ENCODE measurements at places on chromosomes 1 and 21. TPM values are rescaled to one million over a fixed set of nuclear protein-coding genes. Genes with fewer than 3 reads are reported as not detected.

DNA sequence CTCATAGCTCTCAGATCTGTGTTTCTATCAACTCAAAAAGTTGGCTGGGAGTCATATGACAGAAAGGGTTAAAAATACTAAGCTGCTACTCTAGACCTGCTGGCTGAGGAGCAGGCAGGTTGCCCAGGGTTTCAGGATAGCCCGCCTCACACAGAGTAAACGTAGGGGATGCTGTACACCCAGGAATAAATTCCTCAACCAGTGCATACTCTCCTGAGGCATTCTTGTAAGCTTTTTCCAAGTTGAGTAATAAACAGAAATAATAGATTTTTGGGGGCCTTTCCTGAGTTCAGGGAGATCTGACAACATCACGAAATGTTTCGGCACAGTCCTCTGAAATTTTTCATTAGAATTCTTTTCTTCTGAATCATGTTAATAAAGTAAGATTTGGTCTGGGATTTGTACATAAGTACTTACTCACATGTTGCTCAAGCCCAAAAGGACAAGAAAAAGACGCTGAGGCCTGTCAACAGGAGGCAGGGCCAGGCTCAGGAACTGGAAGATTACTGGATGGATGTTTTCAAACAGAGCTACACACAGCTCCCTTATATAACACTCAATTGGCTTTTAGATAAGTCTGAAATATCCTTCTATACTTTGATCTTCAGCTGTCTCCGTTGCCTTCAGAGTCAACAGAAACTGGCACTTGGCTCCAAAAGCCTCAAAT, 41.0 kb downstream of the TGFBR3 start:
- H3K36me3 ChIP-seq = no peaks in the 10 kb centered on the region
- H3K4me3 ChIP-seq = no peak overlapping the region
- H3K4me1 ChIP-seq = peaks cover 36% of the 10 kb centered on the region
- H3K27me3 ChIP-seq = no peaks in the 10 kb centered on the region

GRCh38 chr1:94411237-94411636, 7.0 kb upstream of the ABCD3 start:
- no peaks in the 10 kb centered on the region for H3K36me3 ChIP-seq
- H3K27ac ChIP-seq = no peak overlapping the region
- H3K27me3 ChIP-seq = no peaks in the 10 kb centered on the region
- DNase-seq = no peak
- no peak overlapping the region for H3K4me3 ChIP-seq

The IVL gene
- 0.06 TPM for polyA plus RNA-seq

DNA sequence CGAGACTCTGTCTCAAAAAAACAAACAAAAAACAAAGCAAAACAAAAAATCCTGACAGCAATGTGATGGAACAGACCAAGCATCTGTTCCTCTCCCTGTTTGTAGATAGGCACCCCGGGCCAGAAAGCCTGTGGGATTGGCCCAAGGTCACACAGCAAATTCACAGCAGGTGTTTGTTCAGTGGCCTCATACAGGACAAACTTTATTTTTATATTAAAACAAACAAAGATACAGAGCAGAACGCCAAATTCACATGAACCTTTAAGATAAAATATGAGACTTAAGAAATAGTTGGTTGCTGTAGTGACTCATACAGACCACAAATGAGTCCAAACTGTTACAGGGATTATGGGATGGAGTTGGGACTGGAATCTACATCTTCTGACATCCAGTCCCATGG, 2.3 kb upstream of the CELA2A start:
- H3K4me1 ChIP-seq = no peaks in the 10 kb centered on the region
- H3K4me3 ChIP-seq = no peak overlapping the region
- no peak for DNase-seq
- H3K36me3 ChIP-seq = no peaks in the 10 kb centered on the region
- no peaks in the 10 kb centered on the region for H3K27me3 ChIP-seq

DNA sequence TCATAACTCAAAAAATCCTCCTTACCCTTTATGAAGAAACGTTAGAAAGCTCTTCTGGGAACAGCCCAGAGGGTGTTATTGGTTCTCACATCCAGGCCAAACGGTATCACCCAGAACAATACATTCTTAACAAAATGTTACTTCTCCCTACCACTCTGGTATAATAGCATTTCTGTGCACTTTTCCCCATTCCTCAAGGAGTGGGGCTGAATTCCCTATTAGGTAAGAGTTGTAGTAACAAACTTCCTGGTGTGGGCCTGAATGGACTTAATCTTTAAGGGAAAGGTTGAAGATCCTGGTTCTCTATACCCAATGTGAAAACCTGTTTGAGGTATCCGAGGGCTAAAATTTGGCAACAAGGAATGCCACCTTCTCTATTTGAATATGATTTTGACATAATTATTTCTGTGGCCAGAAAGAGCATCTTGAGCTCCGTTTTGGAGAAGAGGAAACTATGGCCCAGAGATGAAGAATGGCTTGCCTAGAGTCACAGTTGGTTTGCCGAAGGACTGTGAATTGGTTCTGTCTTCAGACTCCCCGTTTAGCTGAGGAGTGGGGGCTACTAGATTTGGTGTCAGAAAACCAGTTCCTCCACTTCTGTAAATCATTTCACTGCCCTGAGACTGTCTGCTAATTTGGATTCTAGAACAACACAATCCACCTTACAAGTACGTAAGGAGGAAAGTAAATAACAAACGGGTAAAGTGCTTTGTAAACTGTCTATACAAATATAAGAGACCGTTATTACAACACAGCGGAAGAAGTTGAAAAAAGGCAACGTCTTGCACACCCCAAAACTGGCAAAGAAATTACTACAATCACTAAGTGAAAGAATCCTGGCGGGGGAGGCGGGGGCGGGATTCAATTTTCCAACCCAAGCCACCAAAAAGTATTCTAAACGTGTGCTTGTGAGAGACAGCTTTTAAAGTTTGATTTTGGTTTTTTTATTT, 2.3 kb downstream of the ANP32E start:
- H3K4me3 ChIP-seq = peak overlapping the region; percentile 90
- peaks cover 2% of the 10 kb centered on the region for H3K36me3 ChIP-seq
- peak overlapping the region; percentile 99 for H3K27ac ChIP-seq
- no peaks in the 10 kb centered on the region for H3K27me3 ChIP-seq
- peaks cover 12% of the 10 kb centered on the region for H3K4me1 ChIP-seq

- H3K4me1 ChIP-seq = peaks cover 4% of the 10 kb centered on the region
- DNase-seq = no peak
- no peaks in the 10 kb centered on the region for H3K27me3 ChIP-seq
- no peak overlapping the region for H3K27ac ChIP-seq
- no peak overlapping the region for H3K4me3 ChIP-seq
These were observed 14.3 kb downstream of the PTAFR start for GRCh38 chr1:28162151-28162550.

DNA sequence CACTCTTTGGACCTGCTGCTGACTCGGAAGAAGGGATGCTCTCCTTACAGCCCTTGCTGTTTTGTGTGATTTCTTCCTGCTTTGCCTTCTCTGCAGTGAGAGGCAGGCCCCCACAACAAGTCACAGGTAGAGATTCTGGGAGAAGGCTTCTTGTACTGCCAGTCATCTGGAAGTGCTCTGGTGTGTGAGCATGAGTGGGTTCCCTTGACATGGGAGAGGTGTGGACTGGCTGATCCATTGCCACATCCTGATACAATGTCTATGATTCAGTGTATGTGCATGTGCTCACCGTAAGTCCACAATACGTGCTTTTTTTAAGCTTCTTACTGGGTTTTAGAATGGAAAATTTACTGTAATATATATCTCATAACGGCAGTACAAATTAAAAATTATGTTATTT, 46.0 kb upstream of the PLA2G4A start:
- H3K27me3 ChIP-seq = no peaks in the 10 kb centered on the region
- DNase-seq = no peak
- H3K4me3 ChIP-seq = no peak overlapping the region

The VHLL gene
- polyA plus RNA-seq = not detected

- H3K36me3 ChIP-seq = no peaks in the 10 kb centered on the region
- DNase-seq = no peak
- peaks cover 5% of the 10 kb centered on the region for H3K27me3 ChIP-seq
- no peaks in the 10 kb centered on the region for H3K4me1 ChIP-seq
- no peak overlapping the region for H3K27ac ChIP-seq
These were observed 12.1 kb upstream of the FAM43B start for GRCh38 chr1:20540281-20540680.

The IGSF3 gene
- polyA plus RNA-seq = 4.0 TPM

The AKR7A3 gene
- 0.66 TPM for polyA plus RNA-seq

The TNNT2 gene
- polyA plus RNA-seq = 10,337 TPM

- H3K4me3 ChIP-seq = no peak overlapping the region
- H3K27ac ChIP-seq = no peak overlapping the region
- H3K4me1 ChIP-seq = no peaks in the 10 kb centered on the region
- DNase-seq = no peak
- no peaks in the 10 kb centered on the region for H3K27me3 ChIP-seq
These were observed 458.4 kb upstream of the LRRC7 start for GRCh38 chr1:69109277-69109676.

The CCDC185 gene
- not detected for polyA plus RNA-seq

GRCh38 chr1:162993846-162994245, 75.3 kb upstream of the RGS4 start:
- H3K27ac ChIP-seq = no peak overlapping the region
- DNase-seq = no peak
- H3K36me3 ChIP-seq = no peaks in the 10 kb centered on the region
- no peaks in the 10 kb centered on the region for H3K4me1 ChIP-seq

GRCh38 chr1:91809317-91809716, 76.6 kb downstream of the TGFBR3 start:
- DNase-seq = no peak
- H3K36me3 ChIP-seq = no peaks in the 10 kb centered on the region
- H3K27me3 ChIP-seq = no peaks in the 10 kb centered on the region
- H3K4me3 ChIP-seq = no peak overlapping the region

- H3K27ac ChIP-seq = no peak overlapping the region
- no peaks in the 10 kb centered on the region for H3K27me3 ChIP-seq
- no peak for DNase-seq
These were observed 79.5 kb downstream of the NRIP1 start for GRCh38 chr21:14985306-14985705.

The DNASE2B gene
- not detected for polyA plus RNA-seq

The DIRAS3 gene
- polyA plus RNA-seq = 23.7 TPM

DNA sequence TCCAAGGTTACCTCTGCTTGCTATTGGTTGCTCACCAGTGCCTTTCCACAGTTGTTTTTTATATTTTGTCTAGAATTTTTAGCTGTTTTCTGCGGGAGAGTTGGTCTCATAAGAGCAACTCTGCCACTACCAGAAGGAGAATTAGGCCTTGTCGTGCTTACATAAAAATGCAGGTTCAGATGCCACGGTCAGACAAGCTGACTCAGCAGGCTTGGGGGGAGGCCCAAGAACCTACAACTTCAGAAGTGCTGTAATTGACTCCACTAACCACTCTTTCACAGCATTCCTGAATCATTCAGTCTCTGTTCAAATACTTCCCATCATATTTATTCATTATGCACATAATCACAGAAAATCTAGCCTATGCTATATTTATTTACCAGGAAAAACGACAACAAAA, 23.1 kb upstream of the YRDC start:
- DNase-seq = no peak
- no peak overlapping the region for H3K4me3 ChIP-seq
- peaks cover 91% of the 10 kb centered on the region for H3K36me3 ChIP-seq
- no peaks in the 10 kb centered on the region for H3K27me3 ChIP-seq

DNA sequence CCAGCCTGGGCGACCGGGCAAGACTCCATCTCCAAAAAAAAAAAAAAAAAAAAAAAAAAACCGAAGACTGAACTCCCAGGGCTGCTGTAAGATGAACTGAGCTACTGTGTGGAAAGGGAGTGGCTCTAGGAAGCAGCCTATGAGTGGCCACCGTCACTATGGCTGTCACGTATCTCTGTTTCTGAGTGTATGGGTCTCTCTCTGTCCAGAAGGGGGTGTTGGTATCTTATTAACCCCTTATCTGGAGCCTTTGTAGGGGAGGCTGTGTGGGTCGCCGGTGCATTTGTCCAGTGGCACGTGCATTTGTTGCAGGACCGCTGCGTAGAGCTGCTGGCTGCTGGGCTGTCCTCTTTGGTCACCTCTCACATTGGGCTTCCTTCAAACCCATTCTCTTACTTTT, 326.6 kb downstream of the CAMTA1 start:
- no peaks in the 10 kb centered on the region for H3K36me3 ChIP-seq
- H3K27me3 ChIP-seq = no peaks in the 10 kb centered on the region
- H3K27ac ChIP-seq = no peak overlapping the region
- no peaks in the 10 kb centered on the region for H3K4me1 ChIP-seq

The C1QA gene
- 82.1 TPM for polyA plus RNA-seq

DNA sequence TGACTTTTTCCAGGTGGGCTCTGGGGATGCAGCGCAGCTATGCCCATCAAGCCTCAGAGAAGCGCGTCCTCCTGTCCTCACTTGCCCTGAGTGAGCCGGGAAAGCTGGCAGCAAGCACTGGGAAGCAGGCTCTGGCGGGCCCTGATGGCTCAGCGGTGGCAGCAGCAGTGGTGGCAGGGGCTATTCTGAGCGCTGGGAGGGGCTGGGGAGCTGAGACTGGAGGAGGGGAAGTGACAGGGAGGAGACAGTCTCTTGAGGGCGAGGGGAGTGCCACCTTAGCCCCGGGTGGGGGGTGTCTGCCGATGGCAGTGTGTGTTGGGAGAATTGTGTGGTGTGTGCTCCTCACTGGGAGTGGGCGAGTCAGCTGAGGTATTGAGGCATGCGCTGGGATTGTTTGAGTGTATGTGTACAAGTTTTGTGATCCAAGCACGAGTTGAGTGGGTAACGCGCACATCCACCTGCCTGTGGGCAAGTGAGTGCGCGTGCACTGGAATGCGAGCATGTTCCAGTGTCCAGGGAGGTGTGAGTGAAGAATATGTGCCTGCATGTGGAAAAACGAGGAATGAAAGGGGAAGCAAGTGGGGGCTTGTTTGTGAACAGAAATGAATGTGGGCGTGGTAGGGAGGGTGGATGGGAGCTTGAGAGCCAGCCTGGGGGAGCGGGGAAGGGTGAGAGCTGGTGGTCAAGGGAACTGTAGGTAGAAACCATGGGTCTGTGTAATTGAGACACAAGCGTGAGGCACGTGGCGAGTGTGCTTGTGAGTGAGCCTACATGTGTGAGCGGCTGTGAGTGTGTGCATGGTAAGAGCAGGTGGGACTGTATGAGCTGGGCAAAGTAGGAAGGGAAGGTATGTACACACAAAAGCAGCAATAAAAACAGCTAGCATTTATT, 2.9 kb upstream of the FOXO6 start:
- no peak overlapping the region for H3K4me3 ChIP-seq
- no peaks in the 10 kb centered on the region for H3K36me3 ChIP-seq
- peak; percentile 64 for DNase-seq
- H3K27me3 ChIP-seq = peaks cover 14% of the 10 kb centered on the region

DNA sequence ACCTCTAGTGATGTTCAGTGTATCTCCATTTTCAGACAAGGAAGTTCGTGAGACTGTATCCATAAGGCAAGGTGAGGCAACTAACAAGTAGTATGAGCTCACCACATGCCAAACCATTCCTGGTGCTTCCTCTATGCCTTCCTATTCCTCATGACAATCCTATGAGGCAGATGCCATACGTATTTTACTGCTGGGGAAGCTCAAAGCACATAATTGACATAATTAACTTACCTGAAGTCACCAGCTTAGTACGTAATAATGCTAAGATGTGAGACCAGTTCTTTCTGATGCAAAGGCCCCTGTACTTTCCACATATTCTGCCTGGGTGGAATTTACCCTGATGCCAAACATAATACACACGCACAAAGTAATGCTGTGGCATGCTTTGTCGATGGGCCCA, 83.6 kb upstream of the NFIA start:
- H3K4me1 ChIP-seq = no peaks in the 10 kb centered on the region
- no peak overlapping the region for H3K27ac ChIP-seq
- no peak overlapping the region for H3K4me3 ChIP-seq
- H3K36me3 ChIP-seq = no peaks in the 10 kb centered on the region
- no peaks in the 10 kb centered on the region for H3K27me3 ChIP-seq
- DNase-seq = no peak
